Activated CD4-positive, alpha-beta T cell treated with anti-CD3 and anti-CD28 coated beads, Interleukin-2, amount 50 U/mL, for 16 hours (primary cell): ENCODE measurements at places on chromosomes 2 and 18.

DNA sequence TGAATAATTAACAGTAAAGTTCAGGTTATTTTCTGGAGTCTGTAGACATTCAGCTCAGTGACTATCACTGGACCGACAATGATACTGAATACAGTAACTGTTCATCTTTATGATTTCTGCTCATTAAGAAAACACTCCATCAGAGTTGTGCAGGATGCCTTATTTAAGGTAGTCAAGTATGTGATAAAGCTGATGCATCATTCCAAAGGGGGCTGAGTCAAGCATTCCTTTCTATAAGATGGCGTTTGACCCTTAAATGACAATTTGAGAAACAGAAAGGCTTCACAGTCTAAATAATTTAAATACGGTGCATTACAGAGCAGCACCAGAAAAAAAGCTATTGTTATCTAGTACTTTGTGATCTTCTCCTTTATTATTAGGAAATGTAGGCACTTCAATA lies 131.1 kb downstream of the CDH2 start:
- DNase-seq: no peak

DNA sequence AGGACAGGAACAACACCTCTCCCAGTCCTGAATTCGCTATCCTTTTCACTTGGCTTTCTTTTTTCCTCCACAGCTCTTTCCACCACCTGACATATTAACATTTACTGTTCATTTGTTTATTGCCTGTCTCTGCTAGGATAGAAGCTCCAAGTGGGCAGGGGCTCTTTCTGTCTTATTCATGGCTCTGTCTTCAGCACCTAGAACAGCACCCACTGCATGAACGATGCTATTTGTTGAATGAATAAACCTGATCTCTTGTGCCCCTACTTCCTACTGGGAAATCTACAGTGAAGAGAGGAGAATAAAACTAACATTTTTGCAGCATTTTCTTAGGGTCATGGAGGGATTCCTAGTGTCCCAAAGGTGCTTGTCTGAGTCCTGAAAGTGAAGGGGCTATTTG lies 24.4 kb upstream of the GAREM2 start:
- DNase-seq: no peak

DNA sequence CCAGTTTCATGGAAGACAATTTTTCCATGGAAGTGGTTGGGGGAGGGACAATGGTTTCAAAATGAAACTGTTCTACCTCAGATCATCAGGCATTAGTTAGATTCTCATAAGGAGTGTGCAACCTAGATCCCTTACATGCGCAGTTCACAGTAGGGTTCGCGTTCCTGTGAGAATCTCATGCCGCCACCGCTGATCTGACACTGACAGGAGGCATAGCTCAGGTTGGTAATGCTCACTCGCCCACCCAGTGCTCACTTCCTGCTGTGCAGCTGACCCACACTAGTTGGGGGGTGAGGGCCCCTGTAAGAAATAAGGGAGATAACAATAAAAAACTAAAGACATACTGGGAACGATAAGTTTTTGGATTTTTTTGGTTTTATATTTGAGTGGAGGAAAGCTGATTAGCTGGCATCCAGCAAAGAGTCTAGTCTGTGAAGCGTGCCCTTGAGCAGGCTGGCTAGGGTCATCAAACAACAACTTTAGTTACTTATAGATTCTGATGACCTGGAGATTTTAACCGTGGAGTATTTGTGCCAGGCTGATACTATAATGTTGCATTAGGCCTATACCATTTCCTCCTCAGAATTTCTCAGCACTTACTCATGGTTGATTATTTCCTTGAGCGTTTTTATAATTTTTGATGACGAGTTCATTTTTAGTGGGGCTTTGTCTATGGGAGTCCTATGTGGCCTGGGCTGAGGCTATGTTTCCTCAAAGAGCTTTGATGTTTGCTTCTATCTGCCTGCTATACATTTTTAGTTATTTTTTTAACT lies 6.3 kb upstream of the MCFD2 start:
- no peak for DNase-seq

GRCh38 chr2:197514754-197515153 lies 1.1 kb upstream of the MOB4 start:
- DNase-seq: no peak

DNA sequence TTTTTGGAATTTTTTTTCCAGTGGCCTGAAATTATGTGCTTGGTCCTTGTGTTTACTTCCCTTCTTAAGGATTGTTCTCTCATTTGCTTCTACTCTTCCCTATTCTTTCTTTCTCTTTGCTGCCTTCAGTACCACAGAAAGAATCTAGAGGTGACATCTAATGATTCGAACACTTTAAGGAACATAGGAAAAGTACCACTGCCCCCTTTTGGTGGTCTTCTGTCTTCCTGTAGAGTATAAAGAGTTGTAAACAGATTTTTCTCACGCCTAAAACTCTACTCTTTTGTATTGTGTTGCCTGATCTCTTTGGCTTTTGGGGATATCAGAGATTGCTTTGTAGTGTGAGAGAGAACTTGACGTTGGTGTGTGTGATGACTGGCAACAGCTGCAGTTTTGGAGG lies 7.0 kb upstream of the SCTR start:
- DNase-seq: no peak

DNA sequence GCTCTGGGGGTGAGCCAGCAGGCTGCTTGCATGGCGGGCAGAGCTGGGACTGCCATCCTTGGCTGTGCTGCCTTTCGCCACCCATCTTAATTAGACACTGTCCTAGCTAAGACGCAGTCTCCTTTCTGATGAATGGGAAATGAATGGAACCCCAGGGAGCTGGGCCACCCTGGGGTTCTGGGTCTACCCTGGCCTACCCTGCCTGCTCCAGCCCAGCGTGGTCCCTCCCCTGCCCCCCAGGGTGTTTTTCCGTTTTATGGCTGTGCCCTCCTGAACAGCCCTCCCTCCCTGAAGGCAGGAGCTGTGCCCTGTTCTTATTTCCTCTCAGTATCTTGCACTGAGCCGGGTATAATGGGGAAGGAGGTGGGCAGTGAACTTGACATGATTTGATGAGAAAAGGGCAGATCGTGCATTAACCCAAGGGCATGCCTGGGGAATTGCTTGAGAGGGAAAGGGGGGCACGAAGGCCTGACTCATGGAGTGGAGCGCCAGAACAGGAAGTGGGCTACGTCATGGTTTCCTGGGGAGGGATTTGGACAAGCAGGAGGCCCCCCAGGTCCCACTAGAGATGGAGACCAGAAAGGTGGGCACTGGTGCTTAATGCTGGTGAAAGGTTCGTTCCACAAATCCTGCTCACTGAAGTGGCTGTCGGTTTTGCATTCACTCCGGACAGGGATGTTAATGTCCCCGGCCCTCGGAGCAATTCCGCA lies 165.0 kb downstream of the KLHL29 start:
- DNase-seq: no peak

GRCh38 chr18:1995041-1995612 lies 576.2 kb downstream of the METTL4 start:
- no peak for DNase-seq

GRCh38 chr2:182652326-182652725 lies 63.7 kb upstream of the DNAJC10 start:
- peak; percentile 54 for DNase-seq
